ENCODE measurements at places on chromosomes 2 and 18. TPM values are rescaled to one million over a fixed set of nuclear protein-coding genes. Genes with fewer than 3 reads are reported as not detected.
A peak's percentile ranks its signal among the peaks of the same experiment; 100 is the strongest.

The NEDD4L gene
- 95.9 TPM for total RNA-seq

The CBLN2 gene
- total RNA-seq: not detected

The NEUROD1 gene
- not detected for total RNA-seq

DNA sequence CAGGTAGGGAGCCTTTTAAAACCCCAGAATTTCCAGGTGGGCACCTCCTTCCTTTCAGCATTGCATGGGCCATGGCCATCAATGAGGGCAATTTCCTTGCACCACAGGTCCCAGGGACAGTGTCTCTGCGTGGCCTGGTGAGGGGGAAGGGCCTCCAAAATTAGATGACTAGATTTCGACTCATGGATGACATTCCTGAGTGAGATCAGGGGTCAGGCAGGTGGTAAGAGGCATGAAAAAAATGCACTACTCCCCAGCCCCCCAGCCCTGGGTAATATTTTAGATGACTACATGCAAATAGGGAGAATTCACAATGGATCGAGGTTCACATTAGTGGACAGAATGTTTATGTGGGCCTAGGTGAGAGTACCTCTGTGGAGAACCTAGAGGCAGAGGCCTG, 19.0 kb upstream of the IGFBP5 start:
- peak; percentile 63 for DNase-seq

DNA sequence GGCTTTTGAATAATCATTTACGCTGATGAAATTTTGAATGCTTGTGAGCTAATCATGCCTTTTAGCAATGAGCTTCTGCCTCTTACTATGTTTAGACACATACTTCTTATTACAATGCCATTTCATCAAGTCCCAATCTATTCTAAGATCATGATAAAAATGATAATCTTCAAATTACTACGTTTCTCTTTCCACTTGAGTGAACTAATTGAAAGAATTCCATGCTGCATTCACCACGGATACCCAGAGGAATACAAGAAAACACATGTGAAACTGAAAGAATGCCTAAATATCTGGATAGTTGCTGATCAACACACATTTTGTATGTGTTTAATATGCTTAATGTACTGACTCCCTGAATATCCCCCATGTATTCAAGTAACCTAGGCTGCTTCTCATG, 62.3 kb downstream of the LRRTM4 start:
- DNase-seq: no peak

GRCh38 chr18:24064391-24065100, 50.0 kb downstream of the TTC39C start:
- DNase-seq: no peak

GRCh38 chr18:26540043-26540628, 8.2 kb downstream of the KCTD1 start:
- no peak for DNase-seq
